Hematopoietic multipotent progenitor cell treated with erythropoietin and hydrocortisone succinate and interleukin-3 and kit ligand, for 4 days (in vitro differentiated cells): ENCODE measurements at places on chromosomes 6 and 20.

DNA sequence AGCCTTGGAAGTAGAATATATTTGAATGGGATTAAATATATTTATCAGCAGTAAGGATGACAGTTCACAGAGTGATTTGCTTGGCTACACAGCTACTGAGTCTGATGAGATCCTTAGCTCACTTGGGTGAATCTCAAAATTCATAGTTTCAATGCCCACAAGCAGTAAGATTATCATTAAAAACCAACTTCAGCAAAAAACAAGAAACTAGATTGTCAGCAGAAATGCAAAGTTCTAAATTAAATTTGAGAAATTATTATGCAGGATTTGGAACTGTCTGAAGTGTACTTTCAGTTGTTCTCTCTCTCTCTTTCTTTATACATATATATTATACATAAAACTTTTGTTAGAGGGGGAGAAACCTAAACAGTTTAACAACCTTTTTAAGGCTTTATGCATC, 288.8 kb upstream of the SASH1 start:
- no peak for DNase-seq

GRCh38 chr6:42989923-42990322, 5.6 kb downstream of the PPP2R5D start:
- DNase-seq, result no peak

- DNase-seq, result no peak
These were observed 9.7 kb downstream of the AGPAT4 start for GRCh38 chr6:161264181-161264580.

- DNase-seq, result no peak
These were observed 39.0 kb downstream of the B4GALT5 start for GRCh38 chr20:49674383-49675352.
